ENCODE measurements at places on chromosomes 7 and 10. TPM values are rescaled to one million over a fixed set of nuclear protein-coding genes. Genes with fewer than 3 reads are reported as not detected.

GRCh38 chr7:37786741-37787569, 61.4 kb upstream of the NME8 start:
- DNase-seq, result no peak

DNA sequence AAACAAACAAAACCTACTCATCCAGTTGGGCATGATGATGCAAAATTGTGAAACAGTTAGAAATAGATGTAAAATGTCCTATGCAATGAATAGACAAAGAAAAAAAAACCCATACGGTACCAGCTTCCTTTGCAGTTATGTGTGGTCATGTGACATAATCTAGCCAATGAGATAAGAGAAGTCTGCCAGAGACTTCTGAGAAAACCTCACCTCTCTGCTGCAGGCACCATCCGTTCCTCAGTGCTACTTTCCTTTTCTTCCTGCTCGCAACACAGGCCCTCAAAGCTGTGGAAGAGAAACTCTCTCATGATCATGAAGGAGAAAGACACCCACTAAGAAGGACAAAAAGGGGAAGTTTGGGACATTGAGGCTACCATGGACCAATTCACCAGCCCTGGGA, 76.8 kb upstream of the CARD11 start:
- no peak for DNase-seq

- no peak for DNase-seq
Observed at GRCh38 chr10:73779539-73780197, 2.2 kb upstream of the CHCHD1 start.

DNA sequence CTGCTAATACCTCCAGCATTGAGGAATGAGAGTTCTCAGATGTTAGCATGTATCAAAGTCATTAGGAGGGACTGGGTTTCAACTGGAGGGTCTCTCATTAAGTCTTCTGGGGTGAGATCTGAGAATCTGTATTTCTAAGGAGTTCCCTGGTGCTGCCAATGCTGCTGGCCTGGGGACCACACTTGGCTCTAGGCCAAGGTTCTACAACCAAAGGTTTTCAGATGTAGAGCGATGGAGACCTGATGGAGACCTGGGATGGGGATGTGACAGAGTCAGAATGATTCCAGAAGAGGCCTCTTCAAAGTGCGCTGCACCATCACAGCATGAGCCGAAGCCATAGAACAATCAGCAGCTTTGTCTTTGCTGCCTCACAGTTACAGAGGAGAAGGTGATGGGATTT, 27.2 kb downstream of the ST8SIA6 start:
- no peak for DNase-seq

DNA sequence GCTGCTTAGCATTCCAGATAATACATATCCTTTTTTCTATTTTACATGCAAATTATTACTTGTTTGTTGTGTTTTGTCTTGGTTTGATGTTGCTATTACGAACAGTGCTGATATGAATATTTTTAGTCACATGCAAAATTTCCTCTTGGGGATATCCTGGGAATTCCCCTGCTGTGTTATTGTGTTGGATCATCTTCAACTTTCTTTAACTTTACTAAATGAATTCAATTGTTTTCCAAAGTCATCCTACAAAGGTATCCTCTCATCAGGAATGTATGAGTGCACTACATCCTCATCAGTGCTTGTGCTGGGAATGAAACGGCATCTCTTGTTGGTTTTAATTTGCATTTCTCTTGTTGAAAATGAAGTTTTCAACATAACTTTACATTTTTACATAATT, 87.1 kb downstream of the AASS start:
- no peak for DNase-seq

GRCh38 chr7:79619216-79619615, 165.7 kb upstream of the MAGI2 start:
- DNase-seq, result no peak

- DNase-seq, result no peak
Observed at GRCh38 chr10:103982639-103983038, 15.7 kb downstream of the SLK start.

DNA sequence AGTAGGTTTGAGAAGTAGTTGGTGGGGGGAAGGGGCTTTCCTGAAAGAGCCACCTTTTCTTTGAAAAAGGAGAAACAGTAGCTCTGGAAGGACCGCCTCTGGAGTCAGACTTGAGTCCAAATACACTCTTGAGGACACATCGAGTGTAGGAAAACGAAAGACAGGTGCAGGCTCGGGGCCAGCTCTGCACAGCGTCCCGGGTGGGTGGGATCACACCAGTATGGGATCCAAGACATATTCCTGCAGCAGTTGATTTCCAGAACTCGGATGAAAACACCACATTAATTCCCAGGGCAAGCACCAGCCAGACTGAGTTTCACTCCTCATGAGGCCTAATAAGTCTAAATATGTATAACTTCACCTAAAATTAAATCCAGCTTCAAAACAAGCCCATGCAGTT, 61.4 kb downstream of the ASB13 start:
- no peak for DNase-seq

DNA sequence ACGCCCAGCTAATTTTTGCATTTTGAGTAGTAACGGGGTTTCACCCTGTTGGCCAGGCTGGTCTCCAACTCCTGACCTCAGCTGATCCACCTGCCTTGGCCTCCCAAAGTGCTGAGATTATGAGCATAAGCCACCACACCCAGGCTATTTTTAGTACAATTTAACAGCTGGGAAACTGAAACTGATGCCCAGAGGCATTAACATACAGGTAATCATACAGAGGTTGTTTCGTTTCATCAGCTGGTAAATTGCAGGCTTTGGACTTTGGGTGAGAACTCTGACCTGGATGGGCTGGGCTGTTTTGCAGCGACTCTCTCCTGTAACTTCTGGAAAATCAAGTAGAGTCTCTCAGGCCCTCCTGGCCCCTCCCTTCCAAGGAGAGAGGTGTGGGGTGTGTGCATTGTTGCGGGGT, 6.2 kb upstream of the ACHE start:
- DNase-seq, result no peak

GRCh38 chr7:82317760-82318159, 125.8 kb downstream of the CACNA2D1 start:
- DNase-seq, result no peak

- DNase-seq, result no peak
Observed at GRCh38 chr7:100396421-100396982, 23.2 kb downstream of the PILRA start.

DNA sequence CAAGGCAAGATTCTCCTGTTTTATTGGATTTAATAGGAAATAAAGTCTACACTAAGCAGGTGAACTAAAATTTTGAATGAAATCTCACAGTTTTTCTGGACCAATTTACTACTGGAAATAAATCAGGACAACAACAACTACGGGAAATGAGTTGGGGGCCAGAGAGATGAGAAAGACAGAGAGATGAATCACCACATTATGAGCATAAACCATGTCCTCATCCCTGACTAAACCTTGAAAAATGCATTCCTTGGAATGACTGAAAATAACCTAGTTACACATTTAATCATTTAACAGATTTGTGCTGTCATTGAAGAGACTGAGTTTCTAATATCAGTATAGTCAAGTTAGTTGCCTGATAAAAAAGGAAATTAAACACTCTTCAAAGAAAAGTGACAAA, 608.4 kb upstream of the KCND2 start:
- DNase-seq, result peak; percentile 79

DNA sequence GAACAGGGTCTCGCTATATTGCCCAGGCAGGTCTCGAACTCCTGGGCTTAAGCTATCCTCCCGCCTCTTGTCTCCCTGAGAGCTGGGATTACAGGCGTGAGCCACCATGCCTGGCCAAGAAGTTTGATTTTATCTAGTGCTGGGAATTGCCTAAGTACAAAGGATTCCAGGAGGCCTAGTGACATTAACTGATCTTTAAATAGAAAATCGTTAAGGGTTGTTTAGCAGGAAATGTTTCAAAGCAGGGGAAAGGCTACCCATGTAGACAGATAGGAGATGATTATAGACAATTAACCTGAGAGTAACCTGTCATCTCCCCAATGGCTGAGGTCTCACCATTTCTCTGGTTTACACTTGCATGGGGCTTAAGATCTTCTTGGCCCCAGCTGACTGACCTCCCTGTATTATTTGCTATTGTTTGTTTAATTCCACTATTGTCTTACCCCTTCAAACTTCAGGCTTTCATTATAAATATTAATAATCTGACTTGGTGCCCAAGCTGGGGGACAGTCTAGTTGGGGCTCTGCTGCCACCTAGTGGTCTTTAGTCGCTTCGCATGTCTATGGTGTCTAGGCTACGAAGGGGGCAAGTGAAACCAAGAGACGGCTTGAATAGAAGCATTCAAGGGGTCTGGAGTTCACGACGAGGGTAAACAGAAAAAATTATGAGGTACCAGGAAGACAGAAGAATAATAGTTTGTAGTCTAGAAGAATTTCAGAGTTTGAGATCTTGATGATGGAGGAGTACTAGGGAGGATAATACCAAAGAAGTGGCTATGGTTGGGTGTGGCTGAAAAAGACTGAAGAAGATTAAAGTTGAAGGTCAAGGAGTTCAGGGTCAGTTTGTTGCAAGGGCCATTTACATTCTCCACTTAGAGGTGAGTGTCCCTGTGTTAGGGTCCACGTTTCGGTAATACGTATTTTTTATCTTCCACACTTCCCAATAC, 40.4 kb upstream of the BPGM start:
- DNase-seq, result peak; percentile 11

GRCh38 chr7:45580053-45580872, 6.1 kb downstream of the ADCY1 start:
- no peak for DNase-seq

DNA sequence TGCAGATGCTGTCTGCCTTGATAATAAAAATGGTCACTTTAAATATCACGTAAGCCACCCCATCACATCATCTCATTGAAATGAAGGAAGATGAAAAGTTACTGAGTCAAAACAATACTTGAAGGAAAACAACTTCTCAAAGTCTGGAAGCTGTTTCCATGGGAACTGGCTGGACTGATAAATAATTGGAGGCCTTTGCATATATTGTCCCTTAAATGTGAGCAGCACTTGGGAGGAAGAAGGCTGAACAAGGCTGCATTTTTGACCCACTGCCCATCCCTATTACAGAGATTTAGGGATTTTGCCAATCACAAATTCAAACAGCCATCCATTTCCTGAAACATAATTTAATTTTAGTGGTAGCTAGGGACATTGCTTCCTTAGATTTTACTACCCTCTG, 18.2 kb upstream of the MAGI2 start:
- no peak for DNase-seq

DNA sequence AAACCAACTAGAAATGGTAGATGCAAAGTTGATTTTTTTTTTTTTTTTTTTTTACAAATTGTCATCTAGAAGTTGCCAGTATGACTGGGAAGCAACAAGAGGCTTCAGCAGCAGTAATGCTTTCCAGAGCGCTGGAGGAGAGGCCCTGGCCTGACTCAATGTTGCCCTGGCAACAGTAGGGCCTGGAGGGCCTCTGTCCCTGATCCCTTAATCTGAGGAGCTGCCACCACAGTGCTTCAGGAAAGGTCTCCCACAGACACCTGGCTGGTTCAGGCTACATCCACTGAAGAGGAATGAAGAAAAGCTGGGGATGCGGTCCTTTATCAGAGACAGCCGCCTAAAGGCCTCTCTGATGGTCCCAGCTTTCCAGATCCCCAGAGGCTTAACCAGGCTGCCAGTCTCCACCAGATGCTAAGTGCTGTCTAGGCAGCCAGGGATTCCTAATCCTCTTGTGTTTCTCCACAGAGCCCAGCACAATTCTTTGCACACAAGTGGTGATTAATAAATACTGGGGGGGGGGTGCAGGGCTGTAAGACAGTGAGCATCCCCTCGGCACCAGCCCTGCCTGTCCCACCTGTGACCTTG, 33.7 kb downstream of the ZNF777 start:
- no peak for DNase-seq

- DNase-seq, result no peak
Observed at GRCh38 chr10:22319980-22320558, 830 bp upstream of the BMI1 start.

DNA sequence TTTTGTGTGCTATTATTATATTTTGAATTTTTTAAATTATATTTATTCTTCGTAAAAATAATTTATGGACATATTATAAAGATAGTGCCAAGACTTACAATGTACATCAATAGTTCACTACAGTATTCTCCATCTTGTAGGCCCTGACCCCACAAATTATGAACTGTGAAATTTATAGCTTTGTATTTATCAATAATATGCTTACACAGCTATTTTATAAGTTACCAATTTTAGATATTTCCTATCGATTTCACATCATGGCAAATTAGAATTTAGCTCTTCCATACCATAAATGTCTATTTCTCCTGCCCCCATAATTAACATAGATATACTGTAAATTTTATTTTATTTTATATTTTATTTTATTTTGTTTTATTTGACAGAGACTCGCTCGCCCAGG, 34.4 kb upstream of the GNAI1 start:
- DNase-seq, result no peak

GRCh38 chr10:43198682-43199005, 60.4 kb downstream of the CSGALNACT2 start:
- DNase-seq, result no peak

- DNase-seq, result no peak
Observed at GRCh38 chr7:96120445-96121225, 201.3 kb downstream of the SLC25A13 start.

DNA sequence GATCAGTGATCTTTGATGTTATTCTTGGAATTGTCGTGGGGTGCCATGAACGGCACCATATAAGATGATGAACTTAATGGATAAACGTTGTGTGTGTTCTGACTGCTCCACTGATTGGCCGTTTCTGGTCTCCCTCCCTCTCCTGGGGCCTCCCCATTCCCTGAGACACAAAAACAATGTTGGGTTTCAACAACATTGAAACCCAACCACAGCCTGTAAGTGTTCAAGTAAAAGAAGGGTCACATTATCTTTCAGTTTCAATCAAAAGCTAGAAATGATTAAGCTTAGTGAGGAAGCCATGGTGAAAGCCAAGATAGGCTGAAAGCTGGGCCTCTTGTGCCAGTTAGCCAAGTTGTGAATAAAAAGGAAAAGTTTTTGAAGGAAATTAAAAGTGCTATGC, 19.5 kb downstream of the EN2 start:
- no peak for DNase-seq

GRCh38 chr7:123738356-123738755, 10.4 kb downstream of the WASL start:
- DNase-seq, result no peak

FKBP6 gene
- total RNA-seq, result not detected

DOCK4 gene
- total RNA-seq, result 31.4 TPM

ACTR3C gene
- total RNA-seq, result 0.25 TPM

ELFN1 gene
- total RNA-seq, result 18.0 TPM

PLEKHS1 gene
- total RNA-seq, result not detected

PNLIP gene
- total RNA-seq, result not detected

SBDS gene
- total RNA-seq, result 140 TPM

PKD2L1 gene
- not detected for total RNA-seq

Data from astrocyte (in vitro differentiated cells and primary cell).